ENCODE measurements at places on chromosomes 2 and 18.

DNA sequence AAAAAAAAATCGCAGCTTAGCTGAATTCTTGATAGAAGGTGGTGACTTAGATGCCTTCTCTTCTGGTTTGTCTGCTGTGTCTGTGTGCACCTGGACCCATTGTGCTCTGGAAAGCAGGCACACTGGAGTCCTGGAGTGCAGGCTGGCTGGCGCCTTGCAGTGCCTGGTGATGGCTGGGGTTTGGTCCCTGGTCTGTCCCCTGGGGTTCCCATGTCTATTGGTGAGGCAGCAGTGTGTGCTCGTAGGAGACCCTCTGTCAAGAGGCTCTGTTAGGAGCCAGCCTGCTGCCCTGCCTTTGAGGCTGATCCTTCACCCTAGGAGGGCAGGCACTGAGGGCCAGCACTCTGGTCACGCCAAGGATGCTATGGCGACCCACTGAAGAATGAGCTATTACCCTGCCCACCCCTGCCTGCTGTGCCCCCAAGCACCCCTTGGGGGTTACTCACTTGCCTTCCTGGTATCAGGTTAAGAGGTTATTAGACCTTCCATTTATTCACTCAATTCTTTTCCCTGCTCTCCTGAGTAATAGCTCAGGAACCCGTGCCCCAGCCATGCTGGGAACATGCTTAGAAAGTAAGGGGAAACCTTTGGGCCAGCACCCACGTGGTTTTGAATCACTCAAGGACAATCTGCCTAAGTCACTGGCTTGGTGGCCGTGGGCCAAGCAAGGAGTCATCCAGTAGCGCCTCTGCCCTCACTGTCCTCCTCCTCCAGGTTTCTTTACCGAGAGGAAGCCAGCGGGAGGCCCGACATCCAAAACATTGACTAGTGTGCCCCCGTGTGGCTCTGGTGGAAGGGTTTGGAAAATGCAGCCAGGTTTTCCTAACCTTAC lies 284.5 kb downstream of the PRKCE start:
- DNase-seq, result peak; percentile 5

DNA sequence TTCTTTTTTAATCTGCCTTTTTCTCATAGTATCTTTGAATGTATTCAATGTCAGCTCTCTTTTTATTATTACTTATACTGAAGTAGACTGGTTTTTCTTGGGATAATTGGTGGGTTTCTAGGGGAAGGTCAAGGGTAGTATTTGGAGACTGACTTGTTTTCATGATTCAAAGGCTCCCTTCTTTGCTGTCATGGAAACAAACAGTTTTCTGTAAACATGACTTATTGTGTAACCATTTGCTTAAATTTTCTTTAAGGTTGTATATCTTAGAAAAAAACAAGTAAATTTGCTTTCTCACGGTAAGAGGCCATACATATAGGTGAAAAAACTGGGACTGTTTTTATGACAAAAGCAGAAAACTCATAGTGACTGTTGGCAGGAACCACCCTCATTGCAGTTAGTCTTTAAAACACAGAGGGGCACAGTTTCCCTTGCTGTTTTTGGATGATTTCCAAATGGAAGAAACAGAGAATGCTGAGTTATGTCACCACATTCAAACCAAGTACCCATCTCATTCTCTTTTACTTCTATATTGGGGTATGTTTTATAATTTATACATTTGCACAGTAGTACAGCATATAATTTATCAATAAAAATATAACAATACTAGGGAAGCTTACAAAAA lies 5.8 kb upstream of the RDH14 start:
- no peak for DNase-seq

GRCh38 chr2:29589440-29590103 lies 331.8 kb downstream of the ALK start:
- DNase-seq, result no peak

DNA sequence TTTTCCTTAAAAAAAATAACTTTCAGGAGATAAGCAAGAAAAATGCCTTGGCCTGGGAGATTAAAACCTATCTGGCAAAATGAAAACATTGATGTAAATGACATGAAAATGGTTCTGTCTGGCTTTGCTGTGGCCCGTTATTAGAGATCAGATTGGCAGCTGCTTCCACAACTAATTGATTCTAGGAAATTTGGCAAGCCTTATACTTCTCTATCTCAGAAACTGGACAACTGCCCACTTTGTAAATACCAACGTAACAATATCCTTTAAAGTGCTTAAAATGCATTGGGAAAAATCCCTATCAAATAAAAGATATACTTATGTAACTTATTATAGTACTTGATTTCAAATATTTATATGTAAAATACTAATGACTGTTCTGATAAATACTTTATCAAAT lies 14.2 kb upstream of the SKA1 start:
- no peak for DNase-seq

- DNase-seq, result no peak
Measured at GRCh38 chr18:45548614-45549013, 66.7 kb upstream of the SLC14A2 start.

GRCh38 chr18:48517048-48517447 lies 21.8 kb upstream of the CTIF start:
- DNase-seq, result no peak

- DNase-seq, result no peak
Measured at GRCh38 chr2:147173189-147173581, 671.6 kb upstream of the ACVR2A start.

- DNase-seq, result no peak
Measured at GRCh38 chr2:143029141-143029540, 100.1 kb upstream of the ARHGAP15 start.

DNA sequence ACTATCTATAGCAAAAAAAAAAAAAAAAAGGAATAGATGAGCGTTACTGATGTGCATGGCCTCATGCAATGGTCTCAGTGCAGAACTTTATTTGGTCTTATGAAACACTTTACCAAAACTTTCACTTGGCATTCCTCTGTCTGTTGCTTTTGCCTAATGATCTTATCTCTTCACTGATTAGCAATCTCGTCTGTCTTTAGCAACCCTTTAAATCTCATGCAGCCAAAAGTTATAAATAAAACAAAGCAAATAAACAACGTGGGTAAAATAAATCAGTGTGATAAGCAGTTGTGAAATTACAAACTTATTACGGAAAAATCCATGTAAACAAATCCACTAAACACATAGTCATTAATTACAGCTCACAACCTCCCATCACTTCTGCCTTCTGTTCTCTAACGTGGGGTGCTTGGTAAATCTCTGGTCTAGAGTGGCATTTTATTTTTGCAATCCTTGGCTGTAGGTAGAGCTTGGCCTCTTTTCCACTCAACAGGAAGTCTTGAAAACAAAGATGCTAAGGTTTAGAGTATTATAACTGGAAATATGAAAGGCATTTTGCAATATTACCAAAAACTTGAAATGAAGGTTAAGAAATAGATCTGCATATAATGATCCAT lies 288.0 kb downstream of the AFF3 start:
- DNase-seq, result no peak

- peak; percentile 9 for DNase-seq
Measured at GRCh38 chr2:1886405-1886992, 142.2 kb upstream of the PXDN start.

GRCh38 chr2:147211484-147211883 lies 633.3 kb upstream of the ACVR2A start:
- no peak for DNase-seq

GRCh38 chr2:103208916-103209315 lies 447.1 kb downstream of the TMEM182 start:
- DNase-seq, result no peak

DNA sequence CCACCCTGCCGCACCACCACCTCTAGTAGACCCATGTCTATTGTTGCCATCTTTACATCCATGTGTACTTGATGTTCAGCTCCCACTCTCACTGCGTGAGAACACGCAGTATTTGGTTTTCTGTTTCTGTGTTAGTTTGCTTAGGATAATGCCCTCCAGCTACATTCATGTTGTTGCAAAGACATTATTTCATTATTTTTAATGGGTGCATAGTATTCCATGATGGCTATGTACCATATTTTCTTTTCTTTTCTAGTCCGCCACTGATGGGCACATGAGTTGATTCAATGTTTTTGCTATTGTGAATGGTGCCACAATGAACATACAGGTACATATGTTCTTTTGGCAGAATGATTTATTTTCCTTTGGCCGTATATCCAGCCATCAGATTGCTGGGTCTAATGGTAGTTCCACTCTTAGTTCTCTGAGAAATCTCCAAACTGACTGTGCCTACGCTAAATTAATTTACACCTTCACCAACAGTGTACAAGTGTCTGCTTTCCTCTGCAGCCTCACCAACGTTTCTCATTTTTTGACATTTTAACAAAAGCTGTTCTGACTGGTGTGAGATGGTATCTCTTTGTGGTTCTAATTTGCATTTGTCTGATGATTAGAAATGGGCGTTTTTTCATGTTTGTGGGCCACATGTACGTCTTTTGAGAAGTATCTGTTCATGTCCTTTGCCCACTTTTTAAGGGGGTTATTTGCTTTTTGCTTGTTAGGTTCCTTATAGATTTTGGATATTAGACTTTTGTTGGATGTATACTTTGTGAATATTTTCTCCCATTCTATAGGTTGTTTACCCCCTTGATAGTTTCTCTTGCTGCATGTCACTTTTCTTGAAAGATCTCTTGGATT lies 10.5 kb upstream of the ZNF513 start:
- DNase-seq, result no peak

GRCh38 chr2:236904389-236905263 lies 181.1 kb upstream of the COPS8 start:
- no peak for DNase-seq

DNA sequence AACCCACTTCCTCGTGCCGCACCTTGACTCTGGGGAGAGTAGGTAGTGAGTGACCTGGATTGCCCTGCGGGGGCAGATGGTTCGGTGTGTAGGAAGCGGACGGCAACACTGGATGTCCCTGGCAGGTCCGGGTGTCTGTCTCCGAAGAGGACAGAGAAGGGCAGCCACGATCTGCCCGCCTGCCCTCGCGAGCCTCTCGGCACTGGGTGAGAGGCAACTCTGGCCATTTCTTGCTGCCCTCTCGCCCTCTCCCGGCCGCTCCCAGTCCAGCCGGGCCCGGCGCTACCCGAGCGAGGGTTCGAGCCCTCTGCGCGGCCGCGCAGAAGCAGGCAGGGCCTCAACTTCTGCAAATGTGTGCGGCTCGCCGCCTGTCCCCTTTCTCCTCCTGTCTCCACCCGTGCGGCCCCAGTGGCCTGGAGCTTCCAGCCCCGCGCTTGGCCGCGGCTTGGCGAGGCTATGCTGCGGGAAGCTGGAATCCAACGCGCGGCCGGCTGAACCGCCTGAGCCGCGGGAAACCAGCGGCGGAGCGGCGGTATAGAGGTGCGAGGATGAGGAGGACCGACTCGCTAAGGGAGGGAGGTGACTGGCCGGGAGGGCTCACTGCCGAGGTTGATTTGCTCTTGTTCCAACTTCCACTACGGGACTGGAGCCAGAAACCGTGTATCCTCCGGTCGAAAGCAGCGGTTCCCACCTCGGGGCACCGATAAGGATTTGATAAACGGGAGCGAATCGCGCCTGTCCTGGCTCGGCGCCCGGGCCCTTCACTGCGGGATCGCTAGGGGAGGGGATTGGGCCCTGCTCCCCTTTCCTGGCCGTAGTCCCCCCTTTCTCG lies 1.5 kb downstream of the EPAS1 start:
- DNase-seq, result no peak

DNA sequence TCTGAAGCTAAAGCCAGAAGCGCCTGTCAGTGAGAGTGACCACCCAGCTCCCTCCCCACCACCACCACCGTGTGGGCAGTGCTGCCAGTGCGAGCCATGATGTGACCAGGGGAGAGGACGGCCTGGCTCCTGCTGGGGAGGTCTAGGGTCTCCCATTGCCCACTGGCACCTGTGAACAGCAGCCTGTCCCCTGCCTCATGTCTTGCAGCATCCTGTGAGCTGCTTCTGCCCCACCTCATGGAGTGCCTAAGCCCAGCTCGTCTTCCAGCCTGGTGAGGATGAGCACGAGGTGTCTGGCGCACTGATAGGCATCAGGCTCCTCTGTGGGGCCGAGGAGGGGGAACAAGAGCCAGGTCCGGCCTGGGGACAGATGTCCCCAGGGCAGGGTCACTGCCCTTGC lies 61.4 kb downstream of the FAM168B start:
- DNase-seq, result no peak

GRCh38 chr2:232523682-232524597 lies 2.0 kb upstream of the CHRND start:
- DNase-seq, result peak; percentile 20

DNA sequence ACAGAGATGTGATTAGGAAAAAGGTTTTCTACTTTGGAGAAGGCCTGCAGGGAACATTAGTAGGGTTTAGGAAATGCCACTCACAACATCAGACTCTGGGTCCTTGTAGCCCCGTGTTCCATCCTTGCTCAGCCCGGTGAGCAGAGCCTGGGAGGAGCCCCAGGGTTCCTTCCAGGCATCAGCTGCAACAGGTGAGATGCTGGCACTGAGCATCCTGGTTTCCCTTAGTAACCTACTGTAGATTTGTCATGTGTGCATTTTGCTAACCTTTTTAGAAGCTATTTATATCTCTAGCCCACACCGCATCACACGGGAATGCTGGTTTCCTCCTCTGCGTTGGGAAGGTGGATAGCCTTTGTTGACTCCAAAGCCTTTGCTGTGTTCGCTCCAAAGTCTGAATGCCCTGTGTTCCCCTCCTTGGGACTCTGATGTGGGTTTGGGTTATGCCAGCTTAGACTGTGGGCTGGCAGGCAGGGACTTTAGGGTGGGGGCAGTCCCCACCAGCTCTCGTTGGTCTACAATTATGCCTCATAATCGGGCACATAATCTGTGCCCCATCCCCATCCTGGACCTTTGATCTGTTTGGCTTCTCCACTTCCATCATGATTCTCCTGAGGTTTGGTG lies 69.3 kb downstream of the TMEM247 start:
- no peak for DNase-seq

DNA sequence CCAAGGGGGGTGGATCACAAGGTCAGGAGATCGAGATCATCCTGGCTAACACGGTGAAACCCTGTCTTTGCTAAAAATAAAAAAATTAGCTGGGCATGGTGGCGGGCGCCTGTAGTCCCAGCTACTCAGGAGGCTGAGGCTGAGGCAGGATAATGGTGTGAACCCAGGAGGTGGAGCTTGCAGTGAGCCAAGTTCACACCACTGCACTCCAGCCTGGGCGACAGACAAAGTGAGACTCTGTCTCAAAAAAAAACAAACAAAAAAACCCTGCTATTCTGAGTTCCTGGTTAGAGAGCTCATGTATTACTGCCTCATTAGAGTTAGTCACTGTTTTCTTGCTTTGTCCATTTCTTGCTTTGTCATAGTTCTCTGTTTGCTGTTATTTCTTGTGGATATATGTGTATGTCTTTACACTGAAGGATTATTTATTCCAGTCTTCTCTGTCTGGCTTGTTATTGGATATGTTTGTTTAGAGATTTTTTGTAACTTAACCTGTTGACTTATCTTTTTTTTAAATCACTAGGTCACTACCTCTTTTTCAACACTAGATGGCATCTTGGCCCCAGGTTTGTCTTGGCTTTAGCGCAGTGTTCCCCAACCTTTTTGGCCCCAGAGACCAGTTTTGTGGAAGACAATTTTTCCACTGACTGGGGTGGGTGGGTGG lies 17.0 kb downstream of the TTLL4 start:
- DNase-seq, result no peak

- DNase-seq, result no peak
Measured at GRCh38 chr2:96664366-96664925, 21.9 kb downstream of the FER1L5 start.

DNA sequence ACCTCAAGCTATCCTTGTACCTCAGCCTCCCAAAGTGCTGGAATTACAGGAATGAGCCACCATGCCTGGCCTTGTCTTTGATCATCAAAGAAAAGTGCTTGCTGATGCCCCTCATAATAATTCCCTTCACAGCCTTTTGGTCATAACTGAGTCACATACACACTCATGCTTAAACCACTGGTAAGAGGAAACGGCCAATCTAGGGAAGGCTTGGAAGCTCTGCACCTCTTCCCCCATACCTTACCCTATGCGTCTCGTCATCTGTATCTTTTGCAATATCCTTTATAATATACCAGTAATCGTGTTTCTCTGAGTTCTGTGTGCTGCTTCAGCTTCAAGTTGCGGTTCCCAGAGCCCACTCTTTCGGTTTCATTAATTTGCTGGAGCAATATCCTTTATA lies 4.8 kb upstream of the RNF138 start:
- no peak for DNase-seq

Data from stimulated activated CD4-positive, alpha-beta T cell treated with anti-CD3 and anti-CD28 coated beads, Interleukin-4, amount 100 ng/mL, for 4 hours (primary cell).